Right ventricle myocardium superior (tissue), 1 donor: ENCODE measurements at places on chromosomes 11 and 22.

DNA sequence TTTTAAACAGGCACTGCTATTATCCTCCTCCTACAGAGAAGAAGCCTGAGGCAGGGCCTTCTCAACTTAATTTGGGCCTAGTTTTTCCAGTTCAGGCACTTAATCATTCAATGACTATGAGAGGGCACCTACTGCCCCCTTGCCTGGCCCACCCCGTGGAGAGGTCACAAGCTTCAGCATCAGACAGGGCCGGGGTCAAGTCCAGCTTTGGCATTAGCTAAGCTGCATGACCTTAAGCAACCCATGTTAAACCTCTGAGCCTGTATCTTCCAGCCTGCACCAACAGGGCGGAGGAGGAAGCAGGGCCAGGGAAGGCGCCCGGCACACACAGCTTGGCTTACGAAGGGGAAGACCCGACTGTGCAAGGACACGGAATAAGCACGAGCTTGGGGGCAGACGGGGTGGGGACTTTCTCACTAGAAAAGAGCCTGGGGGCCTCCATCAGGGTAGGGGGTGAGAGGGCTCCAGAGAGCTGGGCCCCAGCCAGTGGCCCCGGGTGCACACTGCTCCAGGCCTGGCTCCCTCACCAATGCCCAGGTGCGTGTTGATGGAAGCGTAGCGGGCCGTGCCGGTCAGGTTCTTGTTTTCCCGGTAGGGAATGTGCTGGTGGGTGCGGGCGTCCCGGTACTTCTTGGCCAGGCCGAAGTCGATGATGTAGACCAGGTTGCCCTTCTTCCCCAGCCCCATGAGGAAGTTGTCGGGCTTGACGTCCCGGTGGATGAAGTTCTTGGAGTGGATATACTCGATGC, 16.9 kb downstream of the CSNK1E start:
- no peak for DNase-seq

DNA sequence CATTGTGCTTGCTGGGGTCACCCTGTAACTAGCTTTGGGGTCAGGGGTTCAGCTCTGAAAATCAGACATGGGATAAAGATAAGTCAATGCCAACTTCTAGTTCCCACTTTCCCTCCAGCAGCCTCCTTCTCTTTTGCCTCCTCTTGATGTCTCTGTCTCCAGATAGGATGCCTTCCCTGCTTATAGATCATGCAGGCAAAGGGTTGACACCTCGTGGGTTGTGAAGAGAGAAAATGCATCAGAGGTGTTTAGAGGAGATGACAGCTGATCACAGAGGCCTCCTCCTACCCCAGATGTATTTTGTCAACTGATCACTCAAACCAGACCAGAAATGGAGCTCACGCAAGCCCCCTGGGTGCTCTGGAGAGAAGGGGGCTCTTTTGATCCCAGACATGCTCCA, 337.8 kb downstream of the BUD13 start:
- no peak for DNase-seq

DNA sequence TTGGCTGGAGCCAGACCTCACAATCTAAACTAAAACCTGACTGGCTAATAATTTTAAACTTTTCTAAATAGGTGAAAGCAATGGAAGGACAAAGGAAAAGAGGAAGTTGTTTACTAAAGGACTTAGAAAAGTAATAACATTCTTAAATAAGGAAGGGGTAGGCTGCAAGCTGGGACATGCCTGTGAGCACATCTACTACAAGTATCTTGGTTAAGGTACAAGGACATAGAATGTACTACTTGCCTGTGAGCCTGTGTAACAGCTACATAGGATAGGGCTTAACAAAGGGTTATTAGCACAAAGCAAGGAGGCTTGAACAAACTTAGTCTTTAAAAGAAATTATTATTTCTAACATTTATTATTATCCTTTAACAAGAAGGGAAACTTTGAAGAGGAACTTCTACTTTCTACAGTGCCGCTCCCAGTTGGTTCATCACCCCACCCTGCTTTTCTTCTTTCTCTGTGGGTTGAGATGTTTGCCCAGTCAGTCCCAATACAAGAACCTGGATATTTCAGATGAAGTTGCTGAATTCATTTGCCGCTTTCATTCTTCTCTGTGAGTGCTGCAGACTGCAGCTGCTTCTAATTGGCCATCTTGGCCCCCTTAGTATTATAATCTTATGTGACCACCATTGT, 87.5 kb downstream of the PRMT3 start:
- DNase-seq = no peak

DNA sequence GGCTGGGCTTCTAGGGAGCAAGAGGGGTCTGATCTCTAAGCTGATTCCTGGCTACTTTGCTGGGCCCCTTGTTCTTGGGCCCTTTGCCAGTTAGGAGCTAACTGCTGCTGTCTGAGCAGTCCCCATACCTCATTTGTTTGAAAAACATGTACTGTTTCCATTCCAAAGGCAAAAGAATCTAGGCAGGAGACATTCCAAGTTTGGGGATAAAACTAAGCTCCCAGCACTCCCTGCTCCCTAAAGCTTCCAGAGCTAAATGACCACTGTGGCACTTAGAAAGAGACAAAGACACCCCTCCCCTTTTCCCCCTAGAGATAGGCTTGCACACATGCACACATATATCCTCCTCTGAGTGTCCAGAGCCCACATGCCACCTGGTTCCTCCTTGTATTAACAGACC, 22.7 kb upstream of the RRM1 start:
- no peak for DNase-seq

DNA sequence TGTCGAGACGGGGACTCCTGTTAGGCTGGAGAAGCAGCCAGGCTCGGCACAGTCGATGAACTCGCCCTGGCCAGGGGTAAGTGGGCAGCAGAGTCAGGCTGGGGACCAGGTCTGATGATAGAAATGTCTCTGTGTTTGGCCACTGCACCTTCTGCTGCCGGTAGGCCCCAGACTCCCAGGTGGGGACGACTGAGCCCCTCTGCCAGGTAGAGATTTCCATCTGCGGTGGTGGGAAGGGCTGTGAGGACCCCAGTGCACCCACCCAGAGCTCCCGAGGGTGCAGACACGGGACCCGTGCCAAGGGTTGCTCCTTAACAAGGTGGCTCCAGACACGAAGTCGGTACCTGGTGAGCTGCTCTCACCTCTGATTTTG, 862.5 kb downstream of the TBC1D22A start:
- no peak for DNase-seq

DNA sequence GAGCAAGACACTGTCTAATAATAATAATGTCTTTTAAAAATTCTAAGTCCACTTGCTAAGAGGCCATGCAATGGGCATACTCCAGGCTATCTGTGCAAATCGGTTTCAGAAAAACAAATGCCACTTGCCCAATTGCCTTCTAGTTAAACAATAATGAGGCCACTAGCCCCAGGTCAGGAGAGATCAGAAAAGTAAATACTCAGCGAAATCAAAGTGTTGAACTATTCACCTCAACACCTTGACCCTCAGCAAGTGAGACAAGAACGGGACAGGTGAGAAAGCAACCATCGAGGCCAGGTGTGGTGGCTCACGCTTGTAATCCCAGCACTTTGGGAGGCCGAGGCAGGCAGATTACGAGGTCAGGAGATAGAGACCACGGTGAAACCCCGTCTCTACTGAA, 72.3 kb upstream of the SYN3 start:
- DNase-seq = no peak

GRCh38 chr22:30390974-30391691, 3.9 kb upstream of the RNF215 start:
- DNase-seq = peak; percentile 79

DNA sequence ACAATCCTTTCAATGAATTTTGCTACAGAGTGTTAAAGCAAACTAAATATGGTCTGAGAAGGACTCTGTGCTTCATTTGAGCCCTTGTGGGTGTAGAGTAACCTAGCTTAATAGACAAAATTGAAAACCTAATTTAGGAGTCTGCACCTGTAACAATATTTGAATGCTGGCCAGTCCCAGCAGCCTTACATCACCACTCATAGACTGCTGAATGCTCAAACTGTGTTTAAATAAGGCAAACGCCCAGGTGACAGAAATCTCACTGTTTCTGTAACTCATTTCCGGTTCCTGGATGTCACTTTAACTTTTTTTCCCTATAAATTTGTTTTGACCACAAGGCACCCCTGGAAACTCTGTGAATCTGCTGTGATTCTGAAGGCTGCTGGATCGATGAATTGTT, 45.5 kb upstream of the GLYATL1B start:
- DNase-seq = no peak

DNA sequence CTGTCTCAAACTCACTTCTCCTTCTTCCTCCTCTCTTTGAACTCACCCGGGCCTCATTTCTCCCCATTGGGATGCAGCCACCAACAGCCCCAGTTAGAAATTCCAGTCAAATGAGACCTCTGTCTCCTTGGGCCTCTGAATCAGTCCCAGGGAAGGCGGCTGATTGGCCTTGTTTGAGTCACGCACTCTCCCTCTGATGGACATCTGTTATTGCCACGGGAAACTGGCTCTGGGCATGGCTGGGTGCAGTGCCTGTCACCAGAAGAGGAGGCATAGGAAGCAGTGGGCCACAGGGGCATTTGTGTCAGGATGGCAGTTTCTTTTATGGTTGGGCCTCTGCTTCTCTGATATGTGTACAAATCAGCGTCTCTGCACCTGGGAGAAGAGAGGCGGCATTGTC, 9.6 kb upstream of the WNT11 start:
- DNase-seq = peak; percentile 27

DNA sequence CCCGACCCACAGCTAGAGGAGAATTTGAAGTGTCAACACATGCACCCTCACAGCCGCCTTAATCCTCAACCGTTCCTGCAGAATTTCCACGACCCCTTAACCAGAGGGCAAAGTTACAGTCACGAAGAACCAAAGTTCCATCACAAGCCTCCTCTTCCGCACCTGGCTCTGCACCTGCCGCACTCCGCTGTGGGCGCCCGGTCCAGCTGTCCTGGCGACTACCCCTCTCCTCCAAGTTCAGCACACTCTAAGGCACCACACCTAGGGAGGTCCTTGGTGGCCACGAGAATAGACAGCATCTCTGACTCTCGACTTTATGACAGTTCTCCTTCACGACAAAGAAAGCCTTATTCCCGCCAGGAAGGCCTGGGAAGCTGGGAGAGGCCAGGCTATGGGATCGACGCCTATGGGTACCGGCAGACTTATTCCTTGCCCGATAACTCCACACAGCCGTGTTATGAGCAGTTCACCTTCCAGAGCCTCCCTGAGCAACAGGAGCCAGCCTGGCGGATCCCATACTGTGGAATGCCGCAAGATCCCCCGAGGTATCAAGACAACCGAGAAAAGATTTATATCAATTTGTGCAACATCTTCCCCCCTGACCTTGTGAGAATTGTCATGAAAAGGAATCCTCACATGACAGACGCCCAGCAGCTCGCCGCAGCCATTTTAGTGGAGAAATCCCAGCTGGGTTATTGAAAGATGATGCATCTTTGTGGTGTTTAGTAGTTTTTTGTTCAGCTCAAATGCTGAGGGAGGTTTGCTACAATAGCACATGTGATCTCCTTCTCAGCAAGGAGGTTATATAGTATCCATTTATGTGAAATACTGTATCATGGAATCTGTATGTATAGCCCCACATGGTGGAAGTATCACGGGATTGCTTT, 72.1 kb downstream of the ZC3H12C start:
- no peak for DNase-seq

- DNase-seq = no peak
These were observed 338.8 kb downstream of the CTTN start for GRCh38 chr11:70736937-70737640.

DNA sequence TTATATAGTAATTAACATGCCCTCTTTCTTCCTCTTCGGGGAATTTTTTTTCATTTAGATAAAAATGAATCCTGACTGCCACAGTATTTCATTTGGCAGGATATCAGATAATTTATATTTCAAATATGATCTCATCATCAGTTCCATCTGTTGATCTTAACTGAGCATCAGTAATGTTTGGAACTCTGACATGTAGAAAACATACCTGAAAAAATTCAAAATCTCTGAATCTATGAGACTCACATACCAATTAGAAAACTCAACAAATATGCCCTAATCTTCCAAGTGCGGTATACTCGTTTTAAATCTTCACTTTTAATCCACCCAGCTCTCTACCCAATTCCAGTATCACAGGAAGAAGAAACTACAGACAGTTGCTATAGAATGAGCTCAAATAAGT, 161.9 kb downstream of the MSANTD4 start:
- no peak for DNase-seq

- peak; percentile 25 for DNase-seq
These were observed 4.4 kb upstream of the MUC5AC start for GRCh38 chr11:1153105-1153950.

DNA sequence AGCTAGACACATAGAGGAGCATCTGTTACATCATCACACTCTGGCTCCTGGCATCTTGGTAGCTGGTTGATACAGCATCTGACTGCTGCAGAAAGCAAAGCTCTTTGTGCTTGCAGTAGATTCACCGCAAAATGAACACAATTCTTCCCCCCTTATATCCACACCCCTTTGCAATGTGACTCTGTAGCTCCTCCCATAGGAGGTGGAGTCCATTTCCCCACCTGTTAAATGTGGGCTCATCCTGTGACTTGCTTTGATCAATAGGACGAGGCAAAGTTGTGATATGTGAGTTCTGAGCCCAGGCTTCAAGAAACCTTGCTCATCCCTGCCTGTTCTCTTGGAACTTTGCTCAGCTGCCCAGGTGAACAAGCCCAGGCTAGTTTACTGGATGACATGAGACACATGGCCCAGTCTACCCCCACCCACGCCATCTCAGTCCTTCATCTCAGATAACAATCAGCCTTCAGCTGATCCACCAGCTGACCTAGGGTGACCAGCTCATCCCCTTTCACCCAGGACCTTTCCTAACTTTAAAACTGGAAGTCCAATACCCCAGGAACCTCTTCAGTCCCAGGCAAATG, 272.2 kb downstream of the TENM4 start:
- DNase-seq = no peak

DNA sequence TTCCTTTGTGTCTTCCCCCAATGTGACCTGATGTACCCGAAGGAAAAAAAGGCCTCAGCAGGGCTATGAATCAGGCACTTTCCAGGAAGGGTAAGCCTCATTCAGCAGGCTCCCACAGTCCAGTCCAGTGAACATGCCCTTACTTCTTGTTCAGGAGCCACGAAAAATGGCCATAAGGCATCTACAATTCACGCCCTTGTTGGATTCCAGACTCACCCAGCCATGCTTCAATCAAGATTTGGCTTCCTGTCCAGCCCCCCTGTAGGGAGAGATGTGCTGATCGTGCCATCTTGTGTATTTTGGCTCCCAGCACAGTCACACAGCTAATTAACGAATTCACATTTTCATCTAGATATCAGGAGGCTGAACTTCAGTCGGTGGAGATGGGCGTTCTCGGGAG, 9.9 kb upstream of the KCNJ5 start:
- no peak for DNase-seq
